ENCODE measurements at places on chromosomes 7 and 10.

GRCh38 chr7:9822458-9823290 lies 1151.0 kb upstream of the PHF14 start:
- DNase-seq = no peak

DNA sequence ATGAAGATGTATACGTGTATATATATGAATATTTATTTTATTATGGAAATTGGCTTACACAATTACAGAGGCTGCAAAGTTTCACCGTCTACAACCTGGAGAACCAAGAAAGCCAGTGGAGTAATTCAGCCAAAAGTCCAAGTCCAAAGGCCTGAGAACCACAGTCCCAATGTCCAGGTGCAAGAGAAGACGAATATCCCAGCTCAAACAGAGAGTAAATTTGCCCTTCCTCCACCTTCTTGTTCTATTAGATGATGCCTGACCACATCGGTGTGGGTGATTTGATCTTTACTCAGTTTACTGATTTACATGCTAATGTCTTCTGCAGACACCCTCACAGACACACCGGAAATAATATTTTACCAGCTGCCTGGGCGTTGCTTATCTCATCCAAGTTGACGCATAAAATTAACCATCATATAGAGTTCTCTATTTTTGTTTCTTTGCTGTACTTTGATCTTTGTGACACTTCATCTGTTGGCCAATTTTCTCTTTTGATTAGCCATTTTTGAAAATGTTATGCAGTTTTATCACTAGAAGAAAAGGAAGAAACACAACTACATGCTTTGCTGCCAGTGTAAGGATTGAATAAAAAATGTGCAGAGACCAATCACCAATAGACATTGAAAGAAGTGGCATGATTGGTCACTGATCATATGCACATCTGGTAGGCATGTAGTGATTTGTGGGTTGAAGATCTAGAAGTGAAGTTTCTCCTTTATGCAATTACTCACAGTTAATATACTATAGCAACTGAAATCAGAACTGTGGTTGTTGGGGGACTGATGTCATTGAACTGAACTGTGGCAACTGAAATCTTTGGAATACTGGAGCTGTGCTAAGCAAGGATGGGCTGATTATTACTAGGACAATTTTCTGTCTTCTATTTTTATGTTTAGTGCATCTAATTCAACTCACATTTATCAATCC lies 68.5 kb downstream of the EPDR1 start:
- DNase-seq = no peak

DNA sequence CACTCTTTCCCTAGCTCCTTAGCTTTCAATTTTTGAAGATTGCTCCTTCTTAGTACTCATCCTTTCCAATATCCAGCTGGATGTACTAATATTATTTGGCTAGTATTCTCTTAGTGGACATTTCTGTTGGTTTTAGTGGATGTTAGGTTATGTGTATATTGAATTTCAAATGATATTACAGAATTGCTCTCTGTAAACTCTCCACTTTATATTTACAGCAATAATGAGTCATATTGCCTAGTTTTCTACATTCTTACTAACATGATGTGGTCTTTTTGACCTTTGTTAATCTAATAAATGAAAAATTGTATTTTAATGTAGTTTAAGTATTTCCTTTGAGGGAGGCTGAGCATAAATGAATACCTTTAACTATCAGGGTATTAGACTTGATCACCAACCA lies 69.4 kb downstream of the BICC1 start:
- DNase-seq = no peak

DNA sequence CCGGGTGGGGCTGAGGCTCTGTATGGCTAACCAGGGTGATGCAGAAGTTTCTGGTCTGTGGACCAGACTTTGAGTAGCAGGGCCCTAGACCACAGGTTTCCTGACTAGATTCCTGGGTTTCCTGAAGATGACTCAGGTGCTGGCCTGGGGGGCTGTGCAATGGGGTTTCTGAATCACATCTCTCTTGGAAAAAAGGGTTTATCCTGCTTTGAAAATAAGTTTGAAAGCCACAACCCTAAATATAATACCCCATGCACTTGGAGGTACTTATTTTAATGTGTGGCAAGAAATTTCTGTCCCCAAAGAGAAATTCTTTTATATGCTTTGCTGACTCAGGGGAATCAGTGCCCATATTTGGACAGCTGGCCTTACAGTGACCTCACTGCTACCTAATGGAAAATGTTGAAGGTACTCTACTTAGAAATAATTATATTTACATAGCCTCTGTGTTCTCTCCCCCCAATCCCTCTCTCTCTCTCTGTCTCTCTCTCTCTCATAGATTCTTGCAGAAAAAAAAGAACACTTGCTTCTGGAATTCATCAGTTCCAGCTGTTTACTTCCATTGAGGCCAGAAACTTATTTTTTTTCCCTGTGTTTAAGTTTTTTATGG lies 184.4 kb upstream of the LYZL2 start:
- peak; percentile 98 for DNase-seq

DNA sequence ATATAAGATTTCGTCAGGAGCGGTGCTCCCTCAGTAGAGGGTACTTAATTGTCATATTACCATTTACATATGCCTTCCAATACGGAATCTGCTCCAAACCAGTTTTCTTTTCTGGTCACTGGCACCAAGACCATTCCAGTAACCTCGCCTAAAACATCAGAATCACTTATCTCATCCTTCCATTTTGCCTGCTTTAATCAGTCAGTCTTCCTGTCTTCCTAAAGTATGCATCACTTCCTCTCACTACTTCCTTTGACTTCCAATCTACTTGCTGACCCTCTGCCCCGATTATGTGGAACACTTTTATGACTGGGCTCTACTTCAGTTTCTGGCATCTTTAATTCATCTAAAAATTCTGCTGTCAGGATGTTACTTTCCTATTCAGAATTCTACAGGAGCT lies 33.5 kb downstream of the CUL2 start:
- peak; percentile 6 for DNase-seq

- no peak for DNase-seq
These were observed 13.4 kb upstream of the ARL4A start for GRCh38 chr7:12674053-12674452.
